IgD-negative memory B cell (primary cell): ENCODE measurements at places on chromosomes 3 and 15. TPM values are rescaled to one million over a fixed set of nuclear protein-coding genes. Genes with fewer than 3 reads are reported as not detected.

Gene CIDEC
- polyA plus RNA-seq, result 0.80 TPM

Gene TGM5
- polyA plus RNA-seq, result not detected

Gene MUC4
- polyA plus RNA-seq, result 0.01 TPM

Gene STRC
- polyA plus RNA-seq, result not detected

Gene MOBP
- polyA plus RNA-seq, result not detected

Gene ZPLD1
- not detected for polyA plus RNA-seq

Gene CCR8
- not detected for polyA plus RNA-seq

Gene KLF15
- not detected for polyA plus RNA-seq

Gene LDHAL6B
- not detected for polyA plus RNA-seq

Gene CP
- polyA plus RNA-seq, result 0.24 TPM

Gene CCDC33
- polyA plus RNA-seq, result not detected

Gene VIPR1
- polyA plus RNA-seq, result 3.1 TPM

Gene ADAMTSL3
- not detected for polyA plus RNA-seq

Gene TGM4
- 0.06 TPM for polyA plus RNA-seq

Gene MORC1
- not detected for polyA plus RNA-seq

Gene SLC28A2
- polyA plus RNA-seq, result not detected

Gene ECE2
- not detected for polyA plus RNA-seq

Gene GOLGA8T
- not detected for polyA plus RNA-seq

Gene IGSF11
- not detected for polyA plus RNA-seq

Gene GOLGA8B
- 7.6 TPM for polyA plus RNA-seq

Gene MRAS
- polyA plus RNA-seq, result not detected

Gene KAT2B
- 4.8 TPM for polyA plus RNA-seq

Gene MAGI1
- 1.3 TPM for polyA plus RNA-seq

Gene TMOD2
- polyA plus RNA-seq, result 6.4 TPM

Gene NFKBIZ
- polyA plus RNA-seq, result 10.1 TPM

Gene CNTN4
- polyA plus RNA-seq, result not detected

Gene RAB5A
- 29.7 TPM for polyA plus RNA-seq

Gene TTLL13
- polyA plus RNA-seq, result 0.08 TPM

Gene TMEM212
- not detected for polyA plus RNA-seq

Gene ZNF774
- polyA plus RNA-seq, result 0.04 TPM

Gene AP2M1
- 249 TPM for polyA plus RNA-seq

Gene HGD
- 0.24 TPM for polyA plus RNA-seq

Gene IQCF6
- polyA plus RNA-seq, result not detected

Gene STXBP5L
- polyA plus RNA-seq, result not detected

Gene GOLGB1
- polyA plus RNA-seq, result 10.0 TPM

Gene ACOX2
- not detected for polyA plus RNA-seq

Gene DCLK3
- not detected for polyA plus RNA-seq

Gene DPPA2
- polyA plus RNA-seq, result not detected

Gene TJP1
- polyA plus RNA-seq, result not detected
